ENCODE measurements at places on chromosomes 3 and 15. TPM values are rescaled to one million over a fixed set of nuclear protein-coding genes. Genes with fewer than 3 reads are reported as not detected.

- DNase-seq = no peak
Observed at GRCh38 chr15:51621936-51622603, 501 bp downstream of the DMXL2 start.

DNA sequence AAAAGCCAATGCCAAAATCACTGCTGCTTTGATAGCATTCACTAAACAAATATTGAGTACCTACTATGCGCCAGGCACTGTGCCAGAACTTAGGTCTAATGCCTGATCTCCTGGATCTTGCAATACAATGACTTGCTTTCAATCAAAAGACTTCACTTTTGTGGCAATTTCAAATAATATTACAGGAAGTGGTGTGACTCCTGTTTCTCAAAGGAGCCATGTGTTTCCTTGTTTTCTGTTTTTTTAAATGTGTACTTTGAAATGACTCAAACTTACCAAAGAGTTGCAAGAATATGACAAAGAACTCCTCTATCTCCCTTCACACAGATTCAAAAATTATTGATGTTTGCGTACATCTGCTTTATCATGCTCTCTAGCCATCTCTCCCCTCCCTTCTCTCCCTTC lies 18.3 kb downstream of the OSBPL10 start:
- DNase-seq = no peak

GRCh38 chr3:70224337-70224736 lies 88.1 kb downstream of the MDFIC2 start:
- DNase-seq = no peak

DNA sequence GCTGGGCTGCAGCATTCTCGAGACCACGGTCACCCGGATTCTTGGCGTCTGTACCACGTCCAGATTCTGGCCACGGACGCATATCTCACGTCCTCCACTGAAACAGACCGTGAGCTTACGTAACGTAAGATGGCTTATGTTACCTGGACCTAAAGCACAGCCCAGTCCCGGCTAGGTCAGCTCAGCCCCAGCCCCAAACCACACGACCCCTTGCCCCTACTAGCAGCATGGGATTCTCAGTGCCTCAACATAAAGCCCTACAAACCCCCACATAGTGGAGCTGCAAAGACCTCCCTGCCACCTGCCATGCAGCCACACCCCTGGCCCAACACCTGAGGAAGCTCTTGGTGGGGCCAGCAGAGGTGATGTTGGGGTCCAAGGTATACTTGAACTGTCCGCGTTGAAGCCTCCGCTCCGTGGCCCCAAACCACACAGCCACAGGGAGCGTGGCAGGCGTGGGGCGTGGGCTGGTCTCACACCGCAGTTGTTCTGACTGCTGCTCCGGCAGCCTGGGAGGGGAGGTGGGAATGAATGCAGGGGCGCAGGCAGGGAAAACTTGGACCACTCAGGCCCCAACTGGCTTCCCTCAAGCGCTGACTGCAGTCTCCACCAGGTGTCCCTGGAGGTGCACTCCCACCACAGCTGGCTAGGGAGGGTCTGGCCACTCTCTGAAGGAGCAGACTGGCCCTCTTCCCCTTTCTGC lies 14.5 kb downstream of the PLXNB1 start:
- no peak for DNase-seq

DNA sequence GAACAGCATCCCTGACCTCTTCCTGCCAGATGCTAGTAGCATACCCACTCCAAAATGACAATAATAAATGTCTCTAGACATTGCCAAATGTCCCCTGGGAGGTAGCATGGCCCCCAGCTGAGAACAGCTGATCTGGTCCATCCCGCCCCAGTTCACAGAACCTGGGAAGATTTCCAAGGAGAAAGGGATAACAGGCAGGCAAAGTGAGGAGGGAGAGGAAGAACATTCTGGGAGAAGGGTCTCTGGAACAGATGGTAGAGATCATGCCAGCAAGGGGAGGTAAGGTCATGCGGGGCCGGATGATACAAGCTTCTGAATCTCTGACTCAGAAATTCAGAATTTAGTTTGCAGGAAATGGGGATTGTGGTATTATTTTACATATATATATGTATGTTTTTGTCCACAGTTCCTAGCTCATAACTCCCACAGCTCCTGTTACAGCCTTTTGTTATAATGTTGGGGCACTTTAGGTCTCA lies 192.7 kb downstream of the SUCLG2 start:
- no peak for DNase-seq

CHL1 gene
- 47.6 TPM for total RNA-seq

CCDC39 gene
- 0.38 TPM for total RNA-seq

ZNF502 gene
- 7.3 TPM for total RNA-seq

CHRNA3 gene
- total RNA-seq = not detected
